ENCODE measurements at places on chromosomes 11 and 22. TPM values are rescaled to one million over a fixed set of nuclear protein-coding genes. Genes with fewer than 3 reads are reported as not detected.

The SOX10 gene
- polyA plus RNA-seq, result 8.8 TPM

The KIRREL3 gene
- polyA plus RNA-seq, result 0.96 TPM

The SLC29A2 gene
- polyA plus RNA-seq, result 13.2 TPM

The ACRV1 gene
- 0.27 TPM for polyA plus RNA-seq

- no peak for DNase-seq
These were observed 114.1 kb upstream of the SESN3 start for GRCh38 chr11:95344932-95345642.

DNA sequence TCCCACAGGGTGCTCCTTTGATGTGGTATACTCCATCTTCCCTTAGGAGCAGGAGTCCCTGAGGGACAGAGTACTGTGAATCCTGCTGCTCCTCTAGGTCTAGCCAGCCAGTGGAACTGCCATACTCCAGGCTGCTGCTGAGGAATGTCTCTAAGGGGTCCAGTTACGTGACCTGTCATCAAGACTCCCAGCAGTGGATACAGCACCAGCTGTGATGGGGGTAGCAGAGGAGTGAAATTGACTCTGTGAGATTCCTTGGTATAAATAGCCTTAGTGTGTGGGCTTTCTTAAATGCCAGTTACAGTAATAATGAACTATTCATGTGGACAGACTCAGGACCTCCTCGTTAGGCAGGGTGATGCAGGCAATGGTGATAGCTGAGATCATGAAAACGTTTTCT lies 140.4 kb upstream of the LUZP2 start:
- DNase-seq, result no peak

- DNase-seq, result no peak
These were observed 135.6 kb downstream of the ST3GAL4 start for GRCh38 chr11:126491092-126491491.

DNA sequence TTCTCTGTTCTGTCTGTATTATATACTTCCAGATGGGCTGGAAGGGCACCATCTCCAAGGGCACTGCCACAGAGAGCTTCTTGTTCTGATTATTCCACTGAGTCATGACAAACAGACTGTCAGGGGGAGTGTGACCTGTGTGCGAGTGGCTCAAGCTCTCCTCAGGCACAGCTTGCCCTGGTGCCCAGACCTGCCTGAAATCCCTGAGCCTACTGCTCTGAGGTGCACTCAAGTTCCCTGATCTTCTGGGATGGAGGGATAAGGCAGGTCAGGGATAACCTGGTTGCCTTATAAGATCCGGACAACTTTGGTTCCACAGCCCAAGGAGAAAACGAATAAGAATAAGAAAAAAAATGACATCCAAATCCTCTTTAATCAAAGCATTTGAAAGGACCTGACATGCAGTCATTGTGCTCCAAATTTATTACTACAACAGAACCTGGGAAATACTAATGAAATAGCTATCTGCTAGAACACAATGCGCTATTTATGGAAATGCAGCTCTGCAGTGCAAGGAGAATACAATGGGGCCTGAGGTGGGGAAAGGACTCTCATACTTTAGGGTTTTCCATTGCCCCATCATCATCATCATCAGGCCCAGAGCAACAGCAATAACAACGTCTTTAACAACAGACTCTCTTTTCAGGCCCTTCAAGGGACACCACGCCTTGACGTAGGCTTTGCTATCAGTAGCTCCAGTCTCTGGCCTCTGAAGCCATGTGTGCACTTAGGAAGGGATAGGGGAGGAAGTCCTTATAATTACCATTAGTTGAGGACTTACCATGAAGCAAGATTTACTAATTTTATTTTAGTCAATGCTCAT lies 217.1 kb upstream of the KIRREL3 start:
- no peak for DNase-seq

GRCh38 chr11:13479688-13480087 lies 16.1 kb downstream of the PTH start:
- DNase-seq, result no peak

DNA sequence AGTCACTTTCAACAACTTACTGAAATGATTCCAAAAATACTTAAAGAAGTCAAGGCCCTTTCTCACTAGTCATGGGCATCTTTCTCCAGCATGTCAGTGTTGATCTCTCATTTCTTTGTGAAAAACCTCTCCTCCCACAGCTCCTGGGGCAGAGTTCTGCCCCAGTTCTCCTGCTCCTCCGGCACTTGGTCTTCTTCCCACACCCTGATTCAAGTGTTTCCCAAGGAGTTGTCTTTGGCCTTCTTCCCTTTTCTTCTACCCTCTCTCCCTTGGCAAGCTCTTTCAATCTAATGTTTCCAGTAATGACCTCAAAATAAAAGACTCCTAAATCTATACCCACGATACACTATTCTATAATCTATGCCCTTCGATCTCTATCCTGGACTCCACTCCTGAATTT lies 42.1 kb upstream of the CCDC34 start:
- no peak for DNase-seq

DNA sequence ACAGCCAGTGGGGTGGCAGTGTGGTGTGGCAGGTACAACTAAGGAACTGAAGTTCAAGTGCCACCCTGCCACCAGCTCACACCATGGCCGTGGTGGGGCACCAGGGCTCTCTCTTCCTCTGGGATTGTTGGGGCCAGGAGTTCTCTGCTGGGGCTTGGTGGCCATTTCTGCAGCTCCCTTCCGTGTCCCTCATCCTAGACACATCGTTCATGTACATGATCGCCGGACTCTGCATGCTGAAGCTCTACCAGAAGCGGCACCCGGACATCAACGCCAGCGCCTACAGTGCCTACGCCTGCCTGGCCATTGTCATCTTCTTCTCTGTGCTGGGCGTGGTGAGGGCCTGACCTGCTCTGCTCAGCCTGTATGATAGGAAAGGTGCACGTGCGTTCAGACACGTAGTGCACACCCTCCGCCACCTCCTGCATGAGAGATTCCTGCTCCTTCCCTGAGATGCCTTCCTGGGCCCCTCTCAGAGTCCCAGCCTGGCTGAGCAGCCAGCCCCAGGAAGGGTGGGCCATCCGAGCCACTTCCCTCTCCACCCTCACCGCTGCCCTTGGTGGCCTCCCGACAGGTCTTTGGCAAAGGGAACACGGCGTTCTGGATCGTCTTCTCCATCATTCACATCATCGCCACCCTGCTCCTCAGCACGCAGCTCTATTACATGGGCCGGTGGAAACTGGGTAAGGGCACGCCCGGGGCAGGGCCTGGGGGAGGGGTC lies 7.3 kb upstream of the TAGLN start:
- DNase-seq, result no peak

DNA sequence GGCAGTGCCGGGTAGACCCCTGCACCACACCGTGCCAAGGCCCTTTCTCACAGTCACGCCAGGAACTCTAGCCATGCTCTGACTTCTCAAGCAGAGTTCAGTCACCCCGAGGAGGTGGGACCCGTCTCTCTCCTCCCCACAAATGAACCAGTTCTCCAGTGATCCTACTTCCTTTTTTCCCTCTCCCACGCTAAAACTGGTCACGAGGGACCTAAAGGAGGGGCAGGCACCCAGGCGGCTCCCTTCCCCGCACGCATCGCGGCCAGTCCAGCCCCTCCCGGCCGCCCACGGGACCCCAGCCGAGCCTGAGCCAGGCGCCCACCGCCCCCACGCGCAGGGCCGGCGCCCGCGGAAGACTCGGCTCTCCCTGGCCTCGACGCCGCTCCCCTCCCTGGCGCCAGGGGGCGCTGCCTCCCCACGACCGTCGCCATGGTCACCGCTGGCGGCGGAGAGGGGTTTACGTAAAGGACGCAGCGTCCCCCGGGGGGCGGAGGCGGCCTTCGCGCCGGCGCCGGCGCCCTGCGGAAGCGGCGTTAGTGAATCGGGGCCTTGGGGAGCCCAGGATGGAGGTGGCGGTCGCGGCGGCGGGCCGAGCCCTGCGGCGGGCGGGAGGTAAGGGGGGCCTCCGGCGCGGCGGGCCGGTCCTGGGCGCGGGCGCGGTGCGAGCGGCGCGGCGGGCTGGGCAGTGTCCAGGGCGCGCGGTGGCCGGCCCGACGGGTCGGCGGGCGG lies at the start of gene DAGLA:
DAGLA (plus strand) TSS at position 499 of the 729 bp plus-strand sequence. CDS start 39,765 bp downstream, outside the sequence.
- peak; percentile 72 for DNase-seq

DNA sequence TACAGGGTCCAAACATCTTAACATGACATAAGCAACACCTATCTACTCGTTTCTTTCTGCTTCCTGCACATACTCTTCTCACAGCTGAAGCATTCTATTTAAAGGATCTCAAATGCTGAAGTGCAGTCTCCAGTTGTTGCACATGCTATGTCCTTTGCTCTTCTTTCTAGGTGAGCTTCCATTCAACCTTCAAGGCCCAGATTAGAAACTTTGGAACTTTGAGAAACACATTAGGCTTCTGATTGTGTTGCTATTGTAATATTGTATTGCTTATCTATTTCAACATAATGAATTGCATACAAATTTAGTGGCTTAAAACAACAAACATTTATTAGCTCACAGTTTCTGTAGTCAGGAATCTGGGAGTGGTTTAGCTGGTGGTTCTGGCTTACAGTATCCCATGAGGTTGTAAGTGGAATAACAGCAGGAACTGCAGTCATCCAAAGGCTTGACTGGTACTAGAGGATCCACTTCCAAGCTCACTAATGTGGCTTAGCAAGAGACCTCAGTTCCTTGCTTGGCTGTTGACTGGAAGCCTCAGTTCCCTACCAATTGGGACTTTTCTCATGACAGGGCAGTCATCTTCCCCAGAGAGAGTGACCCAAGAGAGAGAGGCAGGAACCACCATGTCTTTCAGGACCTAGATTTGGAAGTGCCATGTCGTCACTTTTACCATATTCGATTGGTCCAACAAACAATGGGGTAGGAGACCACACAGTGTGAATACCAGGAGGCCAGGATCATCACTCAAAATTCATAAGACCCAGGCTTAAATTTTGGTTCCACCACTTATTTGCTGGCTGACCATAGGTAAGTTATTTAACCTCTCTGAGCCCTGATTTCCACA lies 27.2 kb upstream of the RASSF10 start:
- DNase-seq, result peak; percentile 52

DNA sequence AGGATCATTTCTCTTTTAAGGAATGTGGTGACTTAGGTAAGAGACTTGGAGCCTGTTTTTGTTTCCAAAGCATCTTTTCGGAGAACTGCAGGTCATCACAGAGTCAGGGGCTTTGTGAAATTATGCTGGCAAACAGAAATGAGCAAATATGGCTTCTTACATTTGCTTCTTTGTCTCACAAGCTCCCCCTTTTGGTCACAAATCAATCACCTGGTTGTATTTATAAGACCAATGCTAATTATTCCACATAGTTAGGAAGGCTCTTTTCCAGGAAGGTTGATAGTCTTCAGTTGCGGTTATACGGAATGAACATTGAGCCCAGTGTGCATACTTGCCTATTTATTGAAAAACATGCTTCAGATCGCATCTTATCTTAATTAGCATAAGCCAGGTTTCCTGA lies 34.6 kb upstream of the CEP126 start:
- DNase-seq, result peak; percentile 30

DNA sequence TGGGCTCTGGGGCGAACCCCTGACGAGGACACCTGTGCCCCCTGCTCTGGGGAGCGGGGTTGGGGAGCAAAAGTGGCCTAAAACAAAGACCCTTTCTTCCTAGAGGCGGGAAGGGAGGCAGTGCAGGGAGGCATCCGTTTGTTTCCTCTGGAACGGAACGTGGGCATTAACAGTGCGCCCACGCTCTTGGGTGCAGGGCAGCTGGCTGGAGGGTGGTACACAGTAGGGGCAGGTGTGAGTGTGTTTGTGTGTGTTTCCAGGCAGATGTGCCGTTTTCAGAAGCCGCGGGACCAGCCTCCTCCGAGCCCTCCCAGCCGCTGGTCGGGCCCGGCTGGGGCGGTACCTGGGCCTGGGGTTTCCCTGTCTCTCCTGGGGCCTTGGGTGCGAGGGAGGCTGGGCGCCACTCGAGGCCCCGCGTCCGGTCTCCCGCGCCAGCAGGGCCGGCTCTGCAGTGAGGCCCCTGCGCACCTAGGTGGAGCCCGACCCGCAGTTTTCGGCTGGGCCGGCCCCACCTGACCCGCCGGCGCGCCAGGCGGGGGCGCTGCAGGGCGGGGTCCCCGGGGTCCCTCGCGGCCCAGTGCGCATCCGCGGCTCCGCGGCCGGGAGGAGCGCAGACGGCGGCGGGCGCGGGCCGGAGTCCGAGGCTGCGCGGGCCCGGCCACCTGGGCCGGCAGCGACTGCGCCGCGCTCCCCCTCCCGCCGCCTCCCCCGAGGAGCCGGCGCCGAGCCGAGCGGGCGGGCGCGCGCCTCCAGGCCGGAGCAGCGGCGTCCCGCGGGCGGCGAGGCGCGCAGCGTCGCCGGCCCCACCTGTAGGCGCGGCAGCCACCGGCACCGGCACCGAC lies 1252.7 kb downstream of the BRD1 start:
- DNase-seq, result no peak

- peak; percentile 59 for DNase-seq
These were observed 1.9 kb downstream of the SLC5A1 start for GRCh38 chr22:32044913-32045312.

- no peak for DNase-seq
These were observed 104.8 kb upstream of the NAV2 start for GRCh38 chr11:19607656-19608360.

- peak; percentile 27 for DNase-seq
These were observed 97.8 kb downstream of the PKNOX2 start for GRCh38 chr11:125262194-125262829.

DNA sequence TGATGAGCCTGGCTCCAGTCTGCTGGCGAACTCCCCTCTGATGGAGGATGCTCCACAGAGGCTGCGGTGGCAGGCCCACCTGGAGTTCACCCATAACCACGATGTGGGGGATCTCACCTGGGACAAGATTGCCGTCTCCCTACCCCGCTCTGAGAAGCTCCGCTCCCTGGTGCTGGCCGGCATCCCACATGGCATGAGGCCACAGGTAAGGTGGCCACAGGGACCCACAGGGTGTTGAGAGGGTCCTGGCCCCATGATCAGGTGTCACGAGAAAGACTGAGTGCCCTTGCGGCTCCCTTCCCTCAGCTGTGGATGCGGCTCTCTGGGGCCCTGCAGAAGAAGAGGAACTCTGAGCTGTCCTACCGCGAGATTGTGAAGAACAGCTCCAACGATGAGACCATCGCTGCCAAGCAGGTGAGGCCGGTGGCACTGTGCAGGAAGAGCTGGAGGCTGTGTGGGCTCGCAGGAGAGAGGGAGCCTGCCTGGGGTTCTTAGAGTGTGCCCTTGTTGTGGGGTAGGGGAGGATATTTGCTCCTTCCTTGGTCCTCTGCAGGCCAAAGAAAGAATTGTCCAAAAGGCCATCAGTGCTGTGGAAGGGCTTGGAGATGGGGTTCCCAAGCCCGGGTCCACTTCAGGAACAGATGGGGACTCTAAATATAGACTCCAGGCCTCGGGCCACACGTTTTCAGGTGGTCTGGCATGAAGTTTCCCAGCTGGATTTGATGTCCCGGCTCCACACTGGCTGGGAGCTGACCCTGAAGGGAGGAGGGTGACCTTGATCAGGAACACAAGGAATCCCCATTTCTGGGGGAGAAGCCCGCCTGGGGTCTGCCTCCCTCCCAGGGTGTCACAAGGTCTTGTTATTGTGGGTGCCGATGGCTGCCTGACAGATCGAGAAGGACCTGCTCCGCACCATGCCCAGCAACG lies 34.1 kb downstream of the SGSM3 start:
- no peak for DNase-seq

DNA sequence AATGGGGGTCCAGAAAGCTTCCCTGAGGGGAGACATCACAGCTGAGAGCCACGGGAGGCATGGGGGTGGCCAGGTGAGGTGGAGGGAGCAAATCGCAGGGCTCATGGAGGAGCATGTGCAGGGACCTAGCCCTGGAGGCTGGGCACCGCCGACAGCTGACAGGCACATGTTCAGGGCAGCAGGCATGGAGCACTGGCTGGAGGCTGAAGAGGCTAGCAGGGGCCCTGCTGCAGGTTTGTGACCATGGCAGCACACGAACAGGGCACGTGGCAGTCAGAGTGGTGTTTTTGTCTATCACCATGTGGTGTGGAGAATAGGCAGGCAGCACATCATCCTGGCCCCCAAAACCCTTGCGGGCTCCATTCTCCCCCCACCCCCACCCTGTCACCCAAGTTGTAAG lies 10.1 kb upstream of the CDC42EP2 start:
- no peak for DNase-seq
